ENCODE measurements at places on chromosomes 5 and 9.

DNA sequence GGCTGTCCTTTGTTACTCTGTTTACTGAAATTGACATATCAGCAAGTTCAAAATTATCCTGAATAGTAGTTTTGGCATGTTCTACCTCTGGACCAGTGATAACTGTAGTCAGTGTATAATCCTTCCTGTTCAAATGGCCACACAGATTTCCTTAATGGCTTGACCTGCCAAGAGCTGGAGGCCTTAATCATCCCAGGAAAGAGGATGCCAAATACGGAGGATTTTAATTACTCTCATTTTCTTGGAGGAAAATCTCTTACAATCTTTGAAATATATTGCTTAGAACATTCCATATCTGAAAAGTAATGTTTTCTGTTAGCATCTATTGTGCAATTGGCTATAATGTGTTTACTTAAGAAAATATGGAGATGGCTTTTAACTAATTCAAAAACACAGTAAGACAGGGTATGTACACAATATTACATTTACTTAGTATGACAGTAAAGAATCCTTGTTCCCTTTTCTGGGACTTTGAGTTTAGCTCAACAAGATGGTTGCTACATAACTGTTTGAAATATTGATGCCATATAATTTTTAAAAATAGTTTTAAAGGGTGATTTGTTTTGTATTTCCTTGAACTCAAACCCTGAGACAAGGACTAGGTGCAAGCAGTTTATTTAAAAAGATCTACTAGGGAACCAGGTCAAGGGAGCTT is 68.9 kb upstream of the SELENOP start:
- DNase-seq: no peak

- DNase-seq: peak; percentile 19
Observed at GRCh38 chr5:40680741-40681362, 1.1 kb downstream of the PTGER4 start.

DNA sequence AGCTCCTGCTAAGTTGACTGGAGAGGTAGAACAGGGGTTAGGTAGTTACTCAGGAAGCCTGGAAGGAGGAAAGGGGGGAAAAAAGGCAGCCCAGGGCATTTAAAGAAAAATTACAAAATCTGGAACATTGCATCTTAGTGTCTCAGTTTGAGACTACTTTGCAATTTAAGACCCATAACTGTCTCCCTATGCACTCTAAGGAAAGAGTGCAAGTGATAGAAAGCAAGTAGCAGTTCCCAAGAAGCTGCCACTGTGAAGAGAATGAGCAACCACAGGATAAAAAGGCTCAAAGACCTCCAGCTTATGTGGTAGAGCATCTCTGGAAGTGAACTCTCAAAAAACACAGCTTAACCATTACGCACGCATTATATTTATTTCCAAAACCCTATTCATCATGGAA is 141.8 kb downstream of the SLCO4C1 start:
- no peak for DNase-seq

DNA sequence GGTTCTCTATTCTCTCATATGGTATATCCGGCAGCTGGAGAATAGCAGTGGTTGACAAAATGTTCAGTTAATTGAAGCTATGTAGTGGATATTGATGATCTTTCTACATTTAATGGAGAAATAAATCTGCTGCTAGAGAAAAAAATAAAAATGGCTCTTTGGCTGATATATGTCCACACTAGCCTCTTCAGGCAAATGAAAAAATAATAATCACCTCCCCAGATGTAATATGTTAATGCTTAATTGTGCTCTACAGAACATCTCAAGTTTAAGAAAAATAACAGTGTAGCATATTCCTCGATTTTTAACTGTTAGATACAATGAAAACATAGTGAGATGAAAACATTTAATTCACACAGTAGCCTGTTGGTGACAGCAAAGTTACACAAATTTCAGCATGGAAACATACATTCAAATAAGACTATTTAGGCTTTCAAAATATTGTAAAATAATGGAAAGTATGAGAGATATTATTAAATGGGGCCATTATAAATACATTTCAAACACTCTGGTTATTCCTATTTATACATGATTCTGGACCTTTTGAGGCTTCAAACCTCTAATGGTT is 543.0 kb downstream of the MAT2B start:
- no peak for DNase-seq

DNA sequence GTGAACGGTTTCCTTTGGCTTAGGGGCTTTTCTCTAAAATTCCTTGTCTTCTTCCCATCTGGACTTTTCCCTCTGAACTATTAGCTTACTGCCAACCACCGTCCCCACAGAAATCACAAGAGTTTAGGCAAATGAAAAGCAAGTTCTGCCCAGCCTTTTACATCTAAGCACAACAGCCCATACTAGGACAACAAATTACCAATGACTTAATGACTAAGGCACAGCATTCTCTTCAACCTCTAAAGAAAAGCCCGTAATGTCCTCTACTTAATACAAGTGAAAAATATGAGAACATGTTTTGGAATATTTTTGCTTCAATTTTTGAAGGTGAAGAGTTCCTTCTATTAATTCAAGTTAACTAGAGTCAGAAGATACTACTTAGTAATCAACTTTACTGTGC is 1.2 kb downstream of the ZBTB5 start:
- no peak for DNase-seq

DNA sequence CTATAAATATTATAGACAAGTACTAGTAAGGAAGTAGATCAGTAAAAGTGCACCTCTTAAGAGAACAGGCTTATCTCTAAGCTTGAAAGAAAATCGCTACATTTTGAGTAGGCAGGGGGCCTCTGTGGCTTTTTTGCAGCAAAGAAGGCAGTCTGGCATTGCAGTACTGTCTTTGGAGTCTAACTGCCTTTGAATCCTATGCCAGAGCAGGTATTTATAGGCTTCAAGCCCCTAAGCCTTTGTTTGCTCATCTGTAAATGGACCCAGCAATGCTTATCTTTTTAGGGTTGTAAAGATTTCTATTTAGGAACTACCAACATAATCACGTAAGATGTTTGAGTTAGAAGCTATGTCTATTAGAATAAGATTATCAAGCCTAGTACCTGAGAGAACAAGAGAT is 23.7 kb upstream of the HK3 start:
- no peak for DNase-seq

GRCh38 chr9:81953096-81953495 is 9.8 kb downstream of the SPATA31D3 start:
- no peak for DNase-seq

DNA sequence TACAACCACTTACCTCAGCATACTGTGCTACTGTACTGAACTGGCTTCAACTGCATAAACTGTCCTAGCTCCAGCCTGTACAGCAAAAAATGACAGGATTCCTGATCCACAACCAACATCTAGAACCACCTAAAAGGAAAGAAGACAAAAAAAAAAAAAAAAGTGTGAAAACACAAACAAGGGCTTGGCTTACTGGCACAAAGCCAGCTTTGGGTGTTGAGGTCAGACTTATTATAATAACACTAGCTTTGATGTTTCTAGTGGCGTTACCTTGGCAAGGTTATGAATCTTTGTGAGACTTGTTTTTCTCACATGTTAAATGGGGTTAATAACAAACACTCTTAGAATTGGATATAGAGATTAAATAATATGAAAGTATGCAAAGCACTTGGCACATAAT is 148.5 kb upstream of the PUM3 start:
- DNase-seq: no peak

- DNase-seq: no peak
Observed at GRCh38 chr9:33289496-33289895, 820 bp upstream of the NFX1 start.

GRCh38 chr5:141657937-141658545 is 6.8 kb upstream of the FCHSD1 start:
- DNase-seq: no peak

DNA sequence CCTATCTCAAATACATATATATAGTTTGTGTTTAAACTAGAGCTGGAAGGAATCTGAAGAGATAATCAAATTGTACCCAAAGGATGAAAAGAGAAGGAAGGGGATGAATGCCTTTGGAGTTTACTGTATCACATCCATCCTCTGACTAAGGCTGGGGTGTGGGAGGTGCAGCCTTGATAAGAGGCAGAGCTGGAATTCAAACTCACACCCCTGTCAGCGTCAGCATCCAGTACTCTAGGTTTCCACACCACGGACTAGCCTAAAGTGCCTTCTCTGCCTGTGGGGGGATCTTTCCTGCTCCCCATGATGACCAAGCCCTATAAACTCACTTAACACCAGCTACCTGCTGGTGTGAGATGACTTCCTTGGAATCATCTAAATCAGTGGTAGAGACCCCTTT is 48.1 kb downstream of the EPB41L4B start:
- no peak for DNase-seq

DNA sequence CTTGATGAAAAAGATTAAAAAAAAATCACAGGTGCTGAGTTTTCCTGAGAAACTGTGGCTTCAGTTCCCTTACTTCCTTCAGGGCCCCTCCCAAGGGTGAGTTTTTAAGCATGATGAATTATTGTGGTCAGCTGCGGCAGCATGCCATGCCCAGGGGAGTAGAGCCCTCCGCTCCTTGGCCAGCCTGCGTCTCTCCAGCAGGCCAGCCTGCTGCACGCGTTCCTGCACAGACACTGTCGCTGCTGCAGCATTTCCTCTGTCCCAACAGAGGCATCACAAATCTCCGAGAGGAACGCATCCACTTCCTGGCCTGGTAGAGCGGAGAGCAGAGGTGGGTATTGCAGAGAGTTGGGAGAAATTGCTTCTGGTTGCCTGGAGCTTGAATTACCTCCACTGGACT is 26.1 kb upstream of the GLRA1 start:
- DNase-seq: no peak

- DNase-seq: no peak
Observed at GRCh38 chr5:150023136-150023535, 22.6 kb downstream of the HMGXB3 start.

DNA sequence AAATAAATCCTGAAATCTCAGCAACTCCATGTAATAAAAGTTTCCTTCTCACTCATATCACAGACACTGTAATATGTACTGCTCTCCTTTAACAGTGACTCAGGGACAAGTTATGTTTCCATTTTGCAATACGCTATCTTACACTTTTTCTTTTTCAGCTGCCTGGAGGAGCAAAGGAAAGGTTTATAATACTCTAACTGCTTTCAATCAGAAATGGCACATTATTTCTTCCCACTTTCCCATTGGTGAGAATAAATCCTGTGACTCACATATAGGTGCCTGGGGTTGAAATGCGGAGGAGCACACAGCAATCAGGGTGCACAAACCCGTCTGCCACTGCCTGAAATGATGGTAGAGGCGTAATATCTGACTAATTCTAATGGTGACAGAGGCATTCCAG is 186.6 kb downstream of the HINT1 start:
- DNase-seq: no peak

GRCh38 chr9:109319017-109319625 is 1.7 kb downstream of the EPB41L4B start:
- DNase-seq: no peak

DNA sequence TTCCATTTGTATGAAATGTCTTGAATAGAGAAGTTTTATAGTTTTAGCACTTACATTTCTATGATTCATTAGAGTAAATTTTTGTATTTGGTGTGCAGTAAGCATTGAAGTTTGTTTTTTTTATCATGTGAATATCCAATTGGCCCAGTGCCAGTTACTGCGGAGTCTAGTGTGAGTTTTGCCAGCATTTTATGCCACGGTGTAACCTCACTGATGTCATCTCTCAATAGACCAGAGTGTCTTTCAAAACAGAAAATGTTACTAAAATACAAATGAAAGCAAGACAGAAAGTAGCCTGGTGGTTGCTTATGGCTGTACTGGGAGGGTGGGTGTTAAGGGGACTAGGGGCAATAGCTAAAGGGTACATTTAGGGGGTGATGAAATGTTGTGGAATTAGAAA is 62.8 kb downstream of the IPPK start:
- DNase-seq: no peak

DNA sequence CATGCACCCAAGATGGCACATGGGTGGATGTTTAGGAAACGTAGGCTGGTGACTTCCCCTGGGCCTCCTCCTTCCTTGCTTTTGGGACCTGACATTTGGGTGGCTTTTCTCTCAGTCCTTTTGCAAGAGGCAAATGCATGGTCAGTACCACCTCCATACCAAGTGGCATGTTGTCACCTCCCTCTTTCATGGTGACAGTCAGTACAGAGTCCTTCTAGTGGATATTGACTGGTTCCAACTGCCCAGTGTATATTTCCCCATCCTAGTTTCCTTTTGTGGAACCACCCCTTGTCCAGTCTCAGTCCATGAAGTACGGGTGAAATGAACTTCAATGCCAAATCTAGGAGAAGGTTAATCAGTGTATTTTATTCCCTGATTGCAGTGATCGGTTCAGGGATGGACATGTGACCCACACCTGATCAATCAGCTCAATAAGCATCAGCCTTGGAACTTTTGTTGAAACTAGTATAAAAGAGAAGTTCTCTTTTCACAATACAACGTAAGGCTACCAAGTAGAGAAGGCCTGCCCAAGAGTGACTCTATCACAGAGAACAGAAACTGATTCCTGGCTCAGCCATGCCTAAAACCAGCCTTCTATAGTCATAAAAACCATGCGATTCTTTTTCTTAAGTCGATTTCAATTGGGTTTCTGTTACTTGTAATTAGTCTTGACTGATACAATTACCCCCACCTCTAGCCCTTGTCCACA is 143.4 kb upstream of the KLF9 start:
- DNase-seq: no peak

GRCh38 chr9:121598965-121599871 is 52.2 kb upstream of the DAB2IP start:
- DNase-seq: peak; percentile 87

DNA sequence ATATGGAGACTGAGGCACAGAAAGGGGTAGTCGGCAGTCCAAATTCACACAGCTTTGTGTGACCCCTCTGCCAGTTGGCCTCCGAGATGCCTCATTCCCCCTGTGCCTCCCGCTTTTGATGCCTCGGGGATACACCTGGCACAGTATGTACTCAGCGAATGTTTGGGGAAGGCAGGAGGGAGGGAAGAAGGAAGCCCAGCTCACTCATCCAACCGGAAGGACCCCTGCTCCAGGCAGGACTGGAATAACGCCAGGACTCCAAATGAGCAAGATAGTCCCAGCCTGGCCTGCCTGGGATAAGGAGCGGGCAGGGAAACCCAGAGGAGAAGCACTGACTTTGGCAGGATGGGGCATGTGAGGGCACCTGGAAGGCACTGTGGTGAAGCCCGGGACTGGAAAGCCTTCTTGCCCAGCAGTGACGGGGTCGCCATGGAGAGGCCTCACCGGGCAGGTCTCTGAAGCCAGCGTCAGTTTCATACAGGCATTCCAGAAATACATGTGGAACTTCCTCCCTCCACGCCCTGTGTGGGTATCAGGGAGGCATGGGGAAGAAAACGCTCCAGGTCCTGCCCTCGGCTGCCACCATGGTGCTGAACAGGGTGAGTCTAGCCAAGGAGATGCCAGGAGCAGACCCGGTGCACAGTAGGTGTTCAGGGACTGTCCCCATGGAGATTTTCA is 20.3 kb downstream of the LMX1B start:
- DNase-seq: no peak
